ENCODE measurements at places on chromosomes 5 and 9. TPM values are rescaled to one million over a fixed set of nuclear protein-coding genes. Genes with fewer than 3 reads are reported as not detected.

DNA sequence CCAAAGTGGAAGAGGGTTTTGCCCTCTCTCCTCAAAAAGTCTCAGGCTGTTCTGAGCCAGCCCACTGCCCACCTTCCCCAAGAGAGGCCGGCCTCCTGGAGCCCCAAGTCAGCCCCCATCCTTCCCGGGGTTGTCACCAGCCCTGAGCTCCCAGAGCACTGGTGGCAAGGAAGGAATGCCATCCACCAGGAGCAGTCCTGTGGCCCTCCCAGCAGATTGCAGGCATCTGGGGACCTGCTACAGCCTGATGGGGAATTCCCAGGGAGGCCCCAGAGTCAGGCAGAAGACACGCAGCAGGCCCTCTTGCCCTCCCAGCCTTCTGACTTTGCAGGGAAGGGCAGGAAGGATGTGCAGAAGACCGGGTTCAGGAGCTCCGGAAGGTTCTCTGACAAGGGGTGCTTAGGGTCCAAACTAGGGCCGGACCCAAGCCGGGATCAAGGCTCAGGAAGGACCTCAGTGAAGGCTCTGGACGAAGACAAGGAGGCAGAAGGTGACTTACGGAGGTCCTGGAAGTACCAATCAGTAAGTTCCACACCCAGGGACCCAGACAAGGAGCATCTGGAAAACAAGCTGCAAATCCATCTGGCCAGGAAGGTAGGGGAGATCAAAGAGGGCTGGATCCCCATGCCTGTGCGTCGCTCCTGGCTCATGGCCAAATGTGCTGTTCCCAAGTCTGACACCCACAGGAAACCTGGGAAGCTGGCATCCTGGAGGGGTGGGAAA, 3.7 kb downstream of the SPATA31E1 start:
- no peak overlapping the region for H3K4me3 ChIP-seq
- no peaks in the 10 kb centered on the region for H3K27me3 ChIP-seq
- no peaks in the 10 kb centered on the region for H3K36me3 ChIP-seq
- H3K27ac ChIP-seq, result no peak overlapping the region

GRCh38 chr5:86968301-86968753, 299.4 kb upstream of the RASA1 start:
- H3K27me3 ChIP-seq, result no peaks in the 10 kb centered on the region
- no peak overlapping the region for H3K4me3 ChIP-seq
- H3K27ac ChIP-seq, result no peak overlapping the region
- no peaks in the 10 kb centered on the region for H3K4me1 ChIP-seq
- H3K36me3 ChIP-seq, result no peaks in the 10 kb centered on the region
- no peak for DNase-seq

GRCh38 chr9:19232823-19233194, 2.3 kb downstream of the DENND4C start:
- no peak for DNase-seq
- no peak overlapping the region for H3K4me3 ChIP-seq
- H3K27ac ChIP-seq, result no peak overlapping the region
- no peaks in the 10 kb centered on the region for H3K27me3 ChIP-seq
- no peaks in the 10 kb centered on the region for H3K4me1 ChIP-seq

GRCh38 chr9:16335788-16336580, 534.5 kb downstream of the BNC2 start:
- DNase-seq, result no peak
- H3K4me1 ChIP-seq, result no peaks in the 10 kb centered on the region
- H3K27ac ChIP-seq, result no peak overlapping the region
- H3K4me3 ChIP-seq, result no peak overlapping the region
- H3K36me3 ChIP-seq, result no peaks in the 10 kb centered on the region

- DNase-seq, result no peak
- no peaks in the 10 kb centered on the region for H3K36me3 ChIP-seq
- H3K27me3 ChIP-seq, result no peaks in the 10 kb centered on the region
- no peak overlapping the region for H3K27ac ChIP-seq
- H3K4me3 ChIP-seq, result no peak overlapping the region
These were observed 38.7 kb downstream of the JAKMIP2 start for GRCh38 chr5:147743678-147744374.

DNA sequence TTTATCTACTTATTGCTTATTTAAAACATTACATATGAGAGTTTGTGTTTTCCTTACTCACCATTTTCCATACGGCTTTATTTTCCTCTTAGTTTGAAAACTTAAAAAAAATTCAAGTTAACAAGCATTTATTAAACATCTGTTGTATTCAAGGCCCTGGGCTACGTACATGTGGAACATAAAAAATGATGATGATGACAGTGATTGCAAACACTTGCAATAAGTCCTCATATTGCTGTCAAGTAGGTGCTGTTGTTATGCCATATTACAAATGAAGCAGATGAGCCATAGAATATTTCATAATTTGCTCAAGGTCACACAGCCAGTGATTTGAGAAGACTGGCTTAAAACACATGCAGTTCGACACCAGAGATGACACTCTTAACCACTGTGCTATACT, 180.6 kb downstream of the COMMD10 start:
- H3K27ac ChIP-seq, result no peak overlapping the region
- no peaks in the 10 kb centered on the region for H3K36me3 ChIP-seq
- no peak overlapping the region for H3K4me3 ChIP-seq
- H3K27me3 ChIP-seq, result no peaks in the 10 kb centered on the region
- no peak for DNase-seq

DNA sequence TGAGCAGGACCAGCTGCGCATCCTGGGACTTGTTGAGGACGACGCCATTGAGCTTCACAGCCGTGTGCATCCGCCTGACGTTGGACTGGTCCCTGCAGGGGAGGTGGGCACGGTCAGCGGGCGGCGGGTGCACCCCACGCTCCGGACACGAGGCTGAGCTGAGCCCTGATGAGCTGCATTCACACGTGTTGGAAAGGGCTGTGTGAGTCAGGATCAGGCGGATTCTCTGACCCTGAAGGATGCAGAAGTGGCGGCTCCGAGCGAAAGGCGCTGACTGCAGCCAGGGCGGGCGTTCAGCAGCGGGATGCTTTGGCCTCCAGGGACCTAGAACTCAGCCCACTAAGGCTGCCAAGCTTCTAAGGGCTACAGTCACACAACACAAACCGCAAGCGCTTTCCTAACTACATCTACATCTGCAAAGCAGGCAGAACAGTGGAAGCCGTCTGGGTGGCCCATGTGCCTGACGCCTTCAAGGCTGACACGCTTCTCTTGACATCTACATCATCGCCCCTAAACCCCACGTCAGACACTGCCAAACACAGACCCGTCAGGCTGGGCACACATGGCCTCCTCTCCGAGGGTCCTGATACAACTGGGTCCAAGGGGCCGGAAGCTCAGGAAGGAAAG, 44.9 kb downstream of the NKD2 start:
- H3K27me3 ChIP-seq, result no peaks in the 10 kb centered on the region
- DNase-seq, result no peak
- H3K27ac ChIP-seq, result no peak overlapping the region
- H3K36me3 ChIP-seq, result peaks cover 6% of the 10 kb centered on the region

GRCh38 chr5:124645396-124645795, 101.0 kb downstream of the ZNF608 start:
- H3K36me3 ChIP-seq, result peaks cover 18% of the 10 kb centered on the region
- peaks cover 11% of the 10 kb centered on the region for H3K4me1 ChIP-seq
- H3K27ac ChIP-seq, result no peak overlapping the region
- H3K27me3 ChIP-seq, result no peaks in the 10 kb centered on the region

GRCh38 chr9:27801545-27801944, 228.3 kb upstream of the C9orf72 start:
- H3K4me1 ChIP-seq, result no peaks in the 10 kb centered on the region
- no peaks in the 10 kb centered on the region for H3K27me3 ChIP-seq
- no peak for DNase-seq
- H3K36me3 ChIP-seq, result no peaks in the 10 kb centered on the region
- no peak overlapping the region for H3K27ac ChIP-seq
- no peak overlapping the region for H3K4me3 ChIP-seq

GRCh38 chr9:899440-900184, 58.1 kb downstream of the DMRT1 start:
- H3K27me3 ChIP-seq, result no peaks in the 10 kb centered on the region
- no peaks in the 10 kb centered on the region for H3K36me3 ChIP-seq
- H3K4me3 ChIP-seq, result 0 out of 2 replicates have a peak overlapping the region, but pooled peaks have one; percentile 11
- peaks cover 12% of the 10 kb centered on the region for H3K4me1 ChIP-seq
- no peak for DNase-seq
- no peak overlapping the region for H3K27ac ChIP-seq

DNA sequence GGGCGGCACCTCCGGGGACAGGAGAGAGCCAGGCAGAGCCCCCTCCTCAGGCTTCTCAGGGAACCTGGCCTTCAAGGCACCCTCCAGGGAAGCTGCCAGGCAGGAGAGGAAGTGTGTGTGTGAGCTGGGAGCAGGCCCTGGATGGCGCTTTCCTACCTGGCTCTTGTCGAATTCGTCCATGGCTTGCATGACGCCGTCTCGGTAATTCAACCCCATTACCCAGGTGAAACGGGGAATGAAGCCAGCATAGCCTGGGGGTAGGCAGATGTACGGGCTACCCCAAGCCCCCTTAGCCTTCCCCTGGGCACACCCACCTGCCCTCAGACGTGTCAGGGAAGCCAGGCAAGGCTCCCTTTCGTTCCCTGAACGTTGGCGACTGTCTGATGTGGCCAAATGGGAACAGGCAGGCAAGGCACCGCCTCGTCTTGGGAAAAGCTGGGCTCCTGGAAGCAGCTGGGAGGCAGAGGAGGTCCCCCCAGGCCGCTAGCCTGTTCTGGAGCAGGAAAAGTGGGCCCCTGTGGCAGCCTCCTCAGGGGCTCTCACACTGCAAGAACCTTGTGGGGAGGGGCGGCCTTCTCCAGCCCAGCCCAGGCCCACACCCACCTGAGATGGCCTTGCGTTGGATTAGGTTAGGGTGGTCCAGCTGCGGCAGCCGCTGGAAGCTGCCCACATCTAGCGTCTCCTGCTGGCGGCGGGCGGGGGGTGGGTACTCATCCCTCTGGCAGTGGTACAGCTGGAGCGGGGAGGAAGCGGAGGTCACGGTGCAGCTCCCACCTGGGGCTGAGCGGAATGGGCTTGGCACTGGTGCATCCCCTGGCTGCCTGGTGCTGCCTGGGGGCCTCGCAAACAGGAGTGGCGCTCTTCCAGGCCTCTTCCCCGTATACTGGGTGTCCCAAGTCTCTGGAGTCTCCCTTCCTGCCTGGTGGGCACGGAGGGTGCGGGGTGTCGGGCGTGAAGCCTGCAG, 3.7 kb downstream of the TUBB4B start:
- H3K4me1 ChIP-seq, result peaks cover 20% of the 10 kb centered on the region
- peaks cover 6% of the 10 kb centered on the region for H3K36me3 ChIP-seq
- no peaks in the 10 kb centered on the region for H3K27me3 ChIP-seq
- no peak overlapping the region for H3K4me3 ChIP-seq
- no peak overlapping the region for H3K27ac ChIP-seq

Gene INSL4
- not detected for polyA plus RNA-seq

Gene TMEFF1
- polyA plus RNA-seq, result 13.5 TPM

Gene LCN1
- polyA plus RNA-seq, result not detected

Gene OR13C8
- not detected for polyA plus RNA-seq

Gene ZDHHC11B
- polyA plus RNA-seq, result 0.57 TPM

Gene EPB41L4A
- 1.1 TPM for polyA plus RNA-seq

Gene PFN3
- not detected for polyA plus RNA-seq

Gene ESM1
- not detected for polyA plus RNA-seq
